ENCODE measurements at places on chromosomes 4 and X.
A peak's percentile ranks its signal among the peaks of the same experiment; 100 is the strongest.

DNA sequence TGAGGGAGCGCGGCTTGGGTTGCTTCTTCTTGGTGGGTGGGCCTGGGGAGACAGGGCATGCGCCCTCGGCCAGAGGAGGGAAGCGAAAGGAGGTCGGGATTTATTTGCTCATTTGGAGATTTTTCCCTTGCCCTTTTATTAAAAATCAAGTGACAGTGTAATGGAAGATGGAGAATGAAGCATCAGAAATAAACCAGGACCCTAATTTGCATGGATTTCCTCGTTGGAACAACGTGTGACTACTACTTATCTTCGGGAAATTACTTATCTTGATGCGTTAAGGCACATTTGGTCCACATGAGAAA, 709 bp upstream of the CLOCK start:
- DNase-seq = peak; percentile 82

GRCh38 chr4:157521906-157522305, 301.4 kb downstream of the GRIA2 start:
- DNase-seq = no peak

DNA sequence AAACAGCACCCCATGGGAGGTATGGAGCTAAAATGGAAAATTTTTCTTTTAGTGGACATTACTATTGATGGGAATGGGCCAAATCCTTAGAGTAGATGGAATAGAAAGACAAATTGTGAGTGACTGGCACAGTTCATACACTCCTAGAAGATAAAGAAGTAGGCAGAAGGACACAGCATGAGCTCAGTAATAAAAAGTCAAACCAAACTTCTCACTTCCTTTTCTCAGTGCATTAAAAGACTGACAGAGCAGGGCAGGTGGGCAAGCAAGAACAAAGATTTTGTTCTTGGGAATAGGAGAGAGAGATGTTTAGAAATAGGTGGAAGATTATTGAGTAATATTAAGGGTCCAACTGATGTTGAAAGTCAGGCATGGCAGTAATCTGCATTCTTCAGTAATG, 132.5 kb downstream of the ATP10D start:
- DNase-seq = no peak

GRCh38 chrX:150051096-150051495, 112.8 kb upstream of the EOLA2 start:
- DNase-seq = no peak

GRCh38 chr4:140689623-140690022, 66.6 kb downstream of the TBC1D9 start:
- DNase-seq = no peak

DNA sequence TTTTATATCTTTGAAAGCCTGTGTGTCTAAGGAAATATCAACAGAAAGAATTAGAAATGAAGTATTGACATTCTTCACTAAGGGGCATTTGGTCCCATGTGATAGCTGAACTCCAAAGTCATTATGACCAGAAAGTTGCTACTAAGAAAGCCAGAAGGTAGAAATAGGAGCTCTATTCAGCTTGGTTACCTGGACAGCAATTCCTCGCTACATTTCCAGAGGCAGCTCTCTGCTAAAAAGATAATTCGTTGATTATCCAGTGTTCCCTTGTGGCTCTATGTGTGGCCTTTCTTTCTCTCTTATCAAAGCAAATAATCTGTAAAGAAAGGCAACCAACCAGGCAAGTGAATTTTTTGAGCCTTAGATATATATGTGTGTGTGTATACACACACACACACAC, 341.3 kb downstream of the ADGRL3 start:
- DNase-seq = no peak

DNA sequence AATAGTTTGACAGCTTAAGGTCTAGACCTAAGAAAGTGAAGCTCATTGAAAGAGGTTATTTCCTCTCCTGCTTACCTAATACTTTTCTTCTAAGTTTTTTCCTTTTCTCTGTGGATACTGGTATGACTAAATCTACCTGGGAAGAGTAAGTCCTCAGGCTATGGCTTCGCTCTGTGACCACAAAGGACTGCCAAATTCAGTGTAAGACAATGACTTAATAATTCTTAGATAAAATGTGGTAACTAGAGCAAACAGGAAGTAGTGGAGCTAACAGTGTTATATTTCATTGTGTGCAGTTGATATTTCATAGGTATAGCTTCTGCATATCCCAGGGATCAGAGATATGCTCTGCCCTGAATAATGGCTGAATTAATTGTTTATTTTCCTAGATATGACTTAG, 418.9 kb downstream of the CCSER1 start:
- no peak for DNase-seq

DNA sequence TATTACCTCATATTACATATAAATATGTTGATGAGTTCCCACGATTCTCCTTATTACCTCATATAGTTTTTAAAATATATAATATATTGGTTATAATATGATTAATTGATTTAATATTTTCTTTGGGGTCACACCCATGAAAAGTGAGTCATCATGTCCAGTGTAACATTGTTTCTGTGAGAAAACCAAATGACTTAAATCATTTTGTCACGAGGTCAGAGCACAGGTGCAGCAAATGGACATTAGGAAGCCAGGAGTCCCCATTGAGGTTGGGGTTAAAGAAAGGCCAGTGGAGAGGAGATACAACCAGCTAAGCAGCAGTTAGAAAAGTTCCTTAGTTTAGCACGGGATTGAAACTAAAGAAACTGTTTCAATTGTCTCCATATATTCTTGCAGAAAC, 133.9 kb upstream of the RAPGEF2 start:
- DNase-seq = no peak
